ENCODE measurements at places on chromosomes 12 and 14.

DNA sequence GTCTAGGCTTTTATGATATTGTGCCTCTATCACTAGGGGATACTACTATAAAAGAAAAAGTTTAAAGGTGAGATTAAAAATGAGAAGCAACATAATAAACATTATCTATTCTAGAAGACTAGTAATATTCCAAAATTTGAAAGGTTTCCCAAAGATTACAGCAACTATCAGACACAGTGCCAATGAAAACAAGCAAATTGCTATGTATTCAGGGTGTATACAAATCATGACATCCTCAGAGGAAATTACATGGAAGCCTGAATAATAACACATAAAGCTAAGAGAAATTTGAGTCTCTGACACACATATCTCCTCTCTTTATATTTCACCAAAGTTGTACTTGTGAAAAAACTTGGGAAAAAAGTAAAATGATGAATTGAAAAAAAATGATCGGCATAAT is 327.0 kb downstream of the SEC23A start:
- no peak overlapping the region for H3K27ac ChIP-seq
- DNase-seq, result no peak
- H3K4me3 ChIP-seq, result no peak overlapping the region
- no peaks in the 10 kb centered on the region for H3K36me3 ChIP-seq

DNA sequence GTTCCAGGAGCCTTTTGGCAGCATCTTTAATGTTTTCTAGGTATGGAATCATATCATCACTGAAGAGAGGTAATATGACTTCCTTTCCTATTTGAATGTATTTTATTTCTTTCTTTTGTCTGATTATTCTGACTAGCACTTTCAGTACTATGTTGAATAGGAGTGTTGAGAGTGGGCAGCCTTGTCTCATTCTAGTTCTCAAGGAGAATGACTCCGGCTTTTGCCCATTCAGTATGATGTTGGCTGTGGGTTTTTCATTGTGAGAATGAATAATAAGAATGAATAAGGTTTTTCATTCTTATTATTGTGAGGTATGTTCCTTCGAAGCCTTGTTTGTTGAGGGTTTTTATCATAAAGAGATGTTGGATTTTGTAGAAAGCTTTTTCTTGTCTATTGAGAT is 98.9 kb downstream of the GPHN start:
- no peak overlapping the region for H3K27ac ChIP-seq
- peaks cover 16% of the 10 kb centered on the region for H3K36me3 ChIP-seq
- no peak overlapping the region for H3K4me3 ChIP-seq
- no peak for DNase-seq

DNA sequence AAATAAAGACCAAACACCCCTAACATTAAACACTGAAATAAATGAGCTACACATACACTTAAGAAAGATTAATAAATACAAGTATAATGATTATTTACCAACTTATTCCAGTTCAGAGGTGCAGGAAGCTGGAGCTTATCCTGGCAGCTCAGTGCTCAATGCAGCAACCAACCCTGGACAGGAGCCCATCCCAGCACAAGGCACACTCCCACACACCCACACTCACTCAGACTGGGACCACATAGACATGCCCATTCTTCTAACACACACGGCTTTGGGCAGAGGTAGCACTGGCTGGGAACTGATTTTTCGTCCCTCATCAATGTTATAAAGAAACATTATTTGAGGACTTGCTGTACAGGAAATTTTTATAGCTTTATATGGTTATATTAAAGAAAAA is 797.4 kb downstream of the RPS29 start:
- no peaks in the 10 kb centered on the region for H3K4me1 ChIP-seq
- DNase-seq, result no peak
- H3K27ac ChIP-seq, result no peak overlapping the region
- H3K4me3 ChIP-seq, result no peak overlapping the region
- no peaks in the 10 kb centered on the region for H3K27me3 ChIP-seq
- H3K36me3 ChIP-seq, result no peaks in the 10 kb centered on the region

- no peak overlapping the region for H3K4me3 ChIP-seq
- H3K36me3 ChIP-seq, result peaks cover 2% of the 10 kb centered on the region
- peaks cover 2% of the 10 kb centered on the region for H3K4me1 ChIP-seq
- H3K27ac ChIP-seq, result no peak overlapping the region
- no peaks in the 10 kb centered on the region for H3K27me3 ChIP-seq
- DNase-seq, result no peak
Measured at GRCh38 chr14:31265701-31266398, 58.3 kb upstream of the HECTD1 start.

DNA sequence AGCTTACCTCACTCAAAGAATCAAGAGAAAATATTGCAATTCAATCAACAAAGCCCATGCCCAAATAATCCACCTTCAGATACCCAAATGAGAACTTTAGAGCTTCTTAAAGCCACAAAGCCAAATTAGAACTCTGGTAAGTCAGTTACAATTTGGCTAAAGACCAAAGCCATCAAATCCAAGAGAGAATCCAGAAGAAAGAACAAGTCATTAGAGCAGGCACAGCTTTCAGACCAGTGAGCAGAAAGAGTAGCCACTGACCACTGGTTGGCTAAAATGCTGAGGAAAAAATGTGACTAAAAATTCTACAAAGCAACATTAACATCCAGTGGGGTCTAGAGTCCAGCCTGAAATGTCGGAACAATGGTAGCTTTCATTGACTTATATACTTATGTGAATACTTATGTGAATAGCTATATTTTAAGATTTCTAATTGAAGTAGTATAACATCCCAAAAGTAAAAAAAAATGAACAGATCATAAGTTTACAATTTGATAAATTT is 735.2 kb upstream of the TBX3 start:
- H3K4me3 ChIP-seq, result no peak overlapping the region
- H3K27me3 ChIP-seq, result no peaks in the 10 kb centered on the region
- no peak for DNase-seq
- H3K36me3 ChIP-seq, result no peaks in the 10 kb centered on the region

DNA sequence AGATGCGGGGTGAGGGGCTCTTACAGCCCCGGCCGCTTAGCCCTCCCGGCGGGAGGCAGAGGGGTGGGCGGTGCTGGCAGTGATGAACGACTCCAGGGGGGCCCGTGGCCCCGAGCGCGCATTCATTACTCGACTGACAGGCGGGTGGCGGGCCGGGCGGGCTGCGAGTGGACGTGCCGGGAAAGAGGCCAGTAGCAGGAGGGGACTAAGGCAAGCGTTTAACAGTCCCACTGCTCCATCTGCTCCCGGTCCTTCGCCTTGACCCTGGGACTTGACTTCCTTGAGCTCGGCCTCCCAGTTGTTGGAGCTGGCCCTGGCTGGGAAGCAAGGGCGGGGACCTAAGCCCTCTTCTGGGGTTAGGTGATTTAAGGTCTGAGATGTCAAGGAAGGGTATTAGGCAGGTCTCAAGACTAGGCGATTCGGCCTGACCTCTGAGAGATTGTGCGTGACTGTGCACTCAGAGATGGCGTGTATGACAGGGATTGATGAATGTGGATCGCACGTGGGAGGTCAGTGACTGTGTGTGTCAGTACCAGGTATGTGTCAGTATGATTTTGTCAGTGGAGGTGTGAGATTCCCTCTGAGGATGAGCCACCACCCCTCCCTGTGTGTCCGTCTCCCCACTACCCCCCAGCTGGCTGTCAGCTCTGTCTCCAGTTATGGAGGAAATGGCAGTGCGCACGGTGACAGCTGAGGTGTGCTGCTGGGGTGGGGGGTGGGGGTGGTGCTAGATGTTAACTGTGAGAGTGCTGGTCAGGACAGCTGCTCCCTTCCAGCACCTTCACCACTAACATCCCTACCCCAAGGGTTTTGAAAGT is 3.6 kb upstream of the DNAJC22 start:
- H3K27me3 ChIP-seq, result peaks cover 77% of the 10 kb centered on the region
- DNase-seq, result no peak
- no peaks in the 10 kb centered on the region for H3K36me3 ChIP-seq
- H3K4me3 ChIP-seq, result peak overlapping the region; percentile 66
- H3K4me1 ChIP-seq, result peaks cover 40% of the 10 kb centered on the region
- peak overlapping the region; percentile 16 for H3K27ac ChIP-seq

- no peaks in the 10 kb centered on the region for H3K36me3 ChIP-seq
- no peak overlapping the region for H3K4me3 ChIP-seq
- H3K27me3 ChIP-seq, result no peaks in the 10 kb centered on the region
- no peak for DNase-seq
- no peak overlapping the region for H3K27ac ChIP-seq
- H3K4me1 ChIP-seq, result no peaks in the 10 kb centered on the region
Measured at GRCh38 chr12:131372171-131372475, 338.8 kb upstream of the SFSWAP start.

DNA sequence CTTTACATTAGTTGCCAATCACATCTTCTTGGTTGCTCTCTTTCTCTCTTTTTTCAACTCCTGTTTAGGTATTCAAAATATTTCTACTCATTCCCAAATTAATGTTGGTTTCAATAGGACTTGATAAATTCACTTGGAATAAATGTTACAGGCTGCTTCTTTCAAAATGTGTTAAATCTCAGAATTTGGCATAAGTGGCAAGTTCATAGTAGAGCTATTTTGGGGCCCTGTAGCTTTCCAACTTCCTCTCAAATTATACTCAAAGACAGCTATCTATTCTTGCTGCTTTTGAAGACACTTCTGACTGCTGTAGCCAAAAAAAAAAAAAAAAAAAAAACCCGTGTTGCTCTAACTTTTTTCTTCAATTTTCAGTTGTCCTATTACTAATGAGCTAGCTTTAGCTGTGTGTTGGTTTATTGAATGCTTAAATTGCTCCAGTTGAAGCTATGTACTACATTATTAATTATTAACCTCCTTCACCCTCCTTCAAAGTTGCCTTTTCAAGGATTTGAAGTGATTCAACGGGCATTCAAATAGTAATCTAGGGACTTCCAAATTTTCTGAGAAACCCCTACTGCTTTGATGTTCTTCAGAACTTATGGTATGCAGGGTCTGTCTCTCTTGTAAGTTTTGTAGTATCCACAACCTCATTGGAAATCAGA is 554.6 kb upstream of the FLRT2 start:
- DNase-seq, result no peak
- H3K36me3 ChIP-seq, result no peaks in the 10 kb centered on the region
- no peaks in the 10 kb centered on the region for H3K27me3 ChIP-seq
- H3K4me3 ChIP-seq, result no peak overlapping the region

DNA sequence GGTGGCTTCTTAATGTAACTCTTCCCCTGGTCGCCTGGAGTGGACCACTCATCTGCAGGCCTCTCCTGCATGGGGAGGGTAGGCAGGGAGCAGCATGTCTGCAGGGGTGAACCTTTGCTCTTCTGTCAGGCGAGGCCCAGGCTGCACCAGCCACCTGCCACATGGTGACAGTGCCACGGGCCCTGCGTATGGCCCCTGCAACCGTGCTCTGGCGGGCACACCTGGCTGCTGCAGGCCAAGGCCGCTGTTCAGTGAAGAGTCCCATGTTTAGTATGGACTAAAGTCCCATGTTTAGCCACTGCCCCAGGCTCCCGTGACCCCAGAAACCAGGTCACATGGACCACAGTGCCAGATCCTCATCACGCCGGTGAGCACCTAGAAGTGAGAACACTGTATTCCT is 187.0 kb downstream of the ADGRD1 start:
- H3K36me3 ChIP-seq, result no peaks in the 10 kb centered on the region
- H3K4me1 ChIP-seq, result no peaks in the 10 kb centered on the region
- no peak overlapping the region for H3K27ac ChIP-seq
- H3K27me3 ChIP-seq, result peaks cover 7% of the 10 kb centered on the region
- no peak for DNase-seq
- no peak overlapping the region for H3K4me3 ChIP-seq

- no peaks in the 10 kb centered on the region for H3K4me1 ChIP-seq
- no peak overlapping the region for H3K4me3 ChIP-seq
- no peaks in the 10 kb centered on the region for H3K36me3 ChIP-seq
- no peaks in the 10 kb centered on the region for H3K27me3 ChIP-seq
- H3K27ac ChIP-seq, result no peak overlapping the region
Measured at GRCh38 chr12:20629414-20630156, 65.5 kb upstream of the SLCO1C1 start.

DNA sequence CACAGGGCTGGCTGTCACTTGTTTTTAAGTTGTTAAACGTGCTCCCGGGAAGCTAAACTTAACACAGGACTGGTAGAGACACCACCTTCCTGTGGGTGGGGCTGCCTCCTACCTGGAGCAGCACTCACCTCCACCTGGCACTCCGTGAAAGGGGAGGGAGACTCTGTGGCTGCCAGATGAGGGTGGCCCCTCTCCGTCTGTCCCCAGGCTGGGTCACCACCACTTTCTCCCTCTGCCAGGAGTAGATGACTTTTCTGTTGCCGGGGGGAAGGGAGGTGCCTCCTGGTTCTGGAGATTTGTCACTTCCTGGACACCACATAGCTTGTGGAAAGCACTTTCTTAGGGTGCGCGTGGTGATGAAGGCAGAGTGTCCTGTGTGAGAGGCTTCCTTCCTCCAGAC is 81.3 kb downstream of the WDR20 start:
- H3K36me3 ChIP-seq, result peaks cover 5% of the 10 kb centered on the region
- no peak for DNase-seq
- no peak overlapping the region for H3K27ac ChIP-seq
- no peaks in the 10 kb centered on the region for H3K27me3 ChIP-seq
- peaks cover 17% of the 10 kb centered on the region for H3K4me1 ChIP-seq

GRCh38 chr12:111699-112493 is 45.3 kb downstream of the IQSEC3 start:
- no peaks in the 10 kb centered on the region for H3K36me3 ChIP-seq
- DNase-seq, result no peak
- H3K4me3 ChIP-seq, result no peak overlapping the region
- H3K4me1 ChIP-seq, result peaks cover 9% of the 10 kb centered on the region
- H3K27ac ChIP-seq, result no peak overlapping the region

DNA sequence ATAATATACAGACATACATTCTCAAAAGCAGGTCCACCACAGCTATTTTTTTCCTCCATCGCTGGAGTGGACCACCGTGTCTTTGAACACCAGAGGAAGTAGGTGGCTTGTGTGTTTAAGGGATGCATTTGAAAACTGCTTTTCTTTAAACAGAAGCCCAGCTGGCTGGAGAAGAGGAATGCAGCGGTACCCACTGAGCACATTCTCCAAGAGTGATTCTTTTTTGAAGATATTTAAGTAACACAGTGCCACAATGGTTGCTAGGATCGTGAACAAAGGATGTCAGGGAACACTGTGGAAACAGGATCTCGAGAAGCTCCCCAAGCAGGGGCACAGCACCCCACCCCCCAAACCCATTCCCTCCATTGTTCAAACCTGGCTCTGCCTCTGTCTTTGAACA is 286.6 kb upstream of the PWP1 start:
- H3K4me3 ChIP-seq, result no peak overlapping the region
- no peak for DNase-seq
- no peaks in the 10 kb centered on the region for H3K36me3 ChIP-seq
- no peaks in the 10 kb centered on the region for H3K27me3 ChIP-seq
- H3K27ac ChIP-seq, result no peak overlapping the region

- H3K27ac ChIP-seq, result no peak overlapping the region
- no peaks in the 10 kb centered on the region for H3K36me3 ChIP-seq
- no peak overlapping the region for H3K4me3 ChIP-seq
- no peak for DNase-seq
Measured at GRCh38 chr14:104144911-104145825, 6.8 kb downstream of the KIF26A start.
